ENCODE measurements at places on chromosomes 1 and 21.

GRCh38 chr1:145901312-145902021, 8.4 kb downstream of the ITGA10 start:
- DNase-seq = no peak

GRCh38 chr1:6141592-6141991, 38.5 kb downstream of the CHD5 start:
- DNase-seq = no peak

- DNase-seq = no peak
Observed at GRCh38 chr1:39525366-39526165, 34.1 kb downstream of the BMP8A start.

- peak; percentile 43 for DNase-seq
Observed at GRCh38 chr1:226443439-226443838, 35.5 kb upstream of the PARP1 start.

GRCh38 chr1:53165408-53165961, 23.0 kb upstream of the SLC1A7 start:
- no peak for DNase-seq

DNA sequence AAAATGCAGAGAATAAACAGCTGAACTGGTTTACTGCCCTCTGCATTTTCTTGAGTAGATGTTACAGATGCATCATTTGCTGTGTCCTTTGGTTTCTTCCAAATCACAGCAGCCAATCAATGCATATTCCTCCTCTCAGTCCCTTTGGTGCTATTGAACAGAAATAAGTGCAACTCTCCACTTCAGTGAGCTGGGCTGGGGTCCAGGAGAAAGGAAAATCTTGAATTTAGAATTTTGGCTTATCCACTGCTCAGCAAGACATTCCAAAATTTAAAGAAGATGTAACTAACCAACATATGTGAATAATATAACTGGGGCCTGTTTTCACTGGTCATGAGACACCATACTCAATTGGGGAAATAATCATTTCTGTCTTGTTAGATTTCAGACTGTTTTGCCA, 39.2 kb downstream of the PRMT6 start:
- no peak for DNase-seq

DNA sequence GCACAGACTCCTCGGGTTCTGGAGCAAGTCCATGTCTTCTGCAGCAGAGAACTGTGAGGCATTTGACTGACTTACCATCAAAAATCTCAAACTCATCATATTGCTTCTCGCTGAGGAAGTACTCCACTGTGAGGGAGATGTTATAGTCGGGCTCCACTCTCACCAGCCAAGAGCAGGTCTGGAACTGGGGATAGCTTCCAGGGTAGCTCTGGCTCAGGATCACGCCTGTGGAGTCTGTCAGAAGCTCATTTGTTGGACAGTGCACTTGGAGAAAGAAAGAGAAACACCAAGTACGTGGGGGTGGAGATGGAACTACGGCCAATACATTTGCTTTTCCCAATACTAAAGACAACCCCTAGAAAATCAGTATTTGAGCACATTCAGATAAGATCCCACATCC, 111.1 kb downstream of the ZSCAN20 start:
- DNase-seq = no peak

DNA sequence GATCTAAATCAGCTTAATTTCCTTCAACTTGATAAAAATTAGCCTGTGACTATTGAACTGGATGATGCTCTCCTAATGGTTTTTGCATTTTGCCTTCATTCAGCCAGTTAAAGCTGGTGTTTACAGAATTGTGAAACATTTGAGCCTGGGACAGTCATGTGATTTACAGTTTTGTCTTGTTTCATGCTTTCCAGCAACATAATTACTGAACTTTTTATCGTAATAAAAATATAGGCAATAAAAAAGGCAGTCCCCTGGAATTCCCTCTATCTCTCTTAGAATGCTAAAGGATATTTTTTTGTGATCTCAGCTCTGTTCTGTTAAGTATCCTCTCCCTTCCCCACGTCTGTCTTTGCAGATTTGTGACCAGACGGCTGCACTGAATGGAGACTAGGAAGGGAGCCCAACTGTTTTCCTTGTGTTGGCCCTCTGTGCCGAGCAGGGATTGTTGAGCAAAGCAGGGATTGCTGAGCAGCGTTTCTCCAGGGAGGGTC, 70.3 kb upstream of the RGL1 start:
- DNase-seq = peak; percentile 27

- no peak for DNase-seq
Observed at GRCh38 chr1:243508303-243508713, 252.5 kb downstream of the SDCCAG8 start.

- peak; percentile 46 for DNase-seq
Observed at GRCh38 chr1:159921700-159922504, 3.4 kb downstream of the TAGLN2 start.

GRCh38 chr1:12598974-12599373, 19.0 kb downstream of the DHRS3 start:
- DNase-seq = no peak

- no peak for DNase-seq
Observed at GRCh38 chr1:178530502-178530901, 17.6 kb downstream of the TEX35 start.

GRCh38 chr1:109114342-109114674, 393 bp downstream of the ELAPOR1 start:
- no peak for DNase-seq

GRCh38 chr1:43366179-43366578, 1.6 kb downstream of the ELOVL1 start:
- DNase-seq = no peak

GRCh38 chr1:166969074-166969677, 6.2 kb downstream of the ILDR2 start:
- no peak for DNase-seq

GRCh38 chr1:4681026-4681425, 26.6 kb downstream of the AJAP1 start:
- no peak for DNase-seq

- peak; percentile 58 for DNase-seq
Observed at GRCh38 chr1:201845331-201846083, 16.6 kb downstream of the IPO9 start.

GRCh38 chr1:8569242-8569641, 248.2 kb downstream of the RERE start:
- DNase-seq = no peak

DNA sequence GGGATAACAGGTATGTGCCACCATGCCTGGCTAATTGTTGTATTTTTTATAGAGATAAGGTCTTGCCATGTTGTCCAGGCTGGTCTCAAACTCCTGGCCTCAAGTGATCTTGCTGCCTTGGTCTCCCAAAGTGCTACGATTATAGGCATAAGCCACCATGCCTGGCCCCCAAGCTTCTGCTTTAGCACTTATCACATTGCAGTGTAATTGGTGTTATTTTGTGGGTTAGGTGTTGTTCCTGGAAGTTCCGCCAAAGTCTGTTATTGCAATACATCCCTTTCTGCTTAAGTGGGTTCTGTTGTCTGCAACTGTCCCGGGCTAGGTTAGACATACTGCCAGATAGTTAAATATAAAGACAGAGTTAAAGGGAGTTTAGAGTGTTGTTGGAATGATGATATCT, 3.4 kb downstream of the ZCCHC17 start:
- DNase-seq = no peak

- DNase-seq = no peak
Observed at GRCh38 chr1:182634306-182635072, 30.3 kb upstream of the RGS16 start.

GRCh38 chr1:34970829-34971228, 14.3 kb downstream of the TMEM35B start:
- no peak for DNase-seq

GRCh38 chr1:203676455-203676854, 49.8 kb downstream of the ATP2B4 start:
- DNase-seq = no peak

GRCh38 chr21:16072737-16073136, 343.0 kb downstream of the USP25 start:
- DNase-seq = peak; percentile 99

DNA sequence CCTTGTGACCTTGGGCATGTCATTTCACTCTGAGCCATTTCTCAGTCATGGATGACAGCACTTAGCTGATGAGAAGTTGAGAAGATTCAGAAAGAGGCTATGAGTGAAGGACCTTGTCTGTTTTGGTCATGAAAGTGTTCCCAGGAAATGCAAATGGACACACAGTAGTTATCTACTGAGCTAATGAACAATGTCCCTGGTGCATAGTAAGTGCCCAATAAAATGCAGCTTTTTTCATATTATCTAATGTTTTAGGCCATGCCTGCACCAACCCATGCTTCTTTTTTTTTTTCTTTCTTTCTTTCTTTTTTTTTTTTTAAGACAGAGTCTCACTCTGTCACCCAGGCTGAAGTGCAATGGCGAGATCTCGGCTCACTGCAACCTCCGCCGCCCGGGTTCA, 44.4 kb upstream of the EPB41 start:
- no peak for DNase-seq

GRCh38 chr1:151897991-151898431, 11.3 kb downstream of the THEM4 start:
- DNase-seq = no peak

- DNase-seq = peak; percentile 97
Observed at GRCh38 chr1:8133657-8134430, 107.7 kb upstream of the ERRFI1 start.

GRCh38 chr1:189323091-189323490, 1154.6 kb downstream of the BRINP3 start:
- DNase-seq = peak; percentile 77

DNA sequence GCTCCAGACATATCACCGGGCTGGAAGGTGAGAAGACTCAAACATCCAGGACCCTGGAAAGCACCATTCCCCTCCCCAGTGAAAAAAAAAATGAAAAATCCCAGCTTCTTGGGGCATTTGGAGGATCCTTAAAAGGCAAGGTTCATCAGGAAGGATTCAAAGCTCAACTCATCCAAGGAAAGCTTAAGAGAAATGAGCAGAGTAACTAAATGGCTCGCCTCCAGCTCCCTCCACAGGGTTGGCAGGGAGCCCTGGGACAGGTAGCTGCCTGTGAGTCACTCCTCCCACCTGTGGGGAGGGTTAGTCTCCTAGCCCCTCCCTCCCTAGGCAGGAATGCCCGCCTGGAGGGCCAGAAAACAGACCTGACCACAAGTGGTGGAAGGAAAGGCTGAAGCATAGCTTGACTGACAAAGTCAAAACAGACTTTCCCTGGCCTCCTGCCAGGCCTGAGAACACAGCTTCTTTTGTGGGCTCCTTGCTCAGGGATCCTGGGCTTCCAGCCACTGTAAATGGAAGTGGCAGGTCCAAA, 712 bp upstream of the LAMB3 start:
- peak; percentile 69 for DNase-seq

DNA sequence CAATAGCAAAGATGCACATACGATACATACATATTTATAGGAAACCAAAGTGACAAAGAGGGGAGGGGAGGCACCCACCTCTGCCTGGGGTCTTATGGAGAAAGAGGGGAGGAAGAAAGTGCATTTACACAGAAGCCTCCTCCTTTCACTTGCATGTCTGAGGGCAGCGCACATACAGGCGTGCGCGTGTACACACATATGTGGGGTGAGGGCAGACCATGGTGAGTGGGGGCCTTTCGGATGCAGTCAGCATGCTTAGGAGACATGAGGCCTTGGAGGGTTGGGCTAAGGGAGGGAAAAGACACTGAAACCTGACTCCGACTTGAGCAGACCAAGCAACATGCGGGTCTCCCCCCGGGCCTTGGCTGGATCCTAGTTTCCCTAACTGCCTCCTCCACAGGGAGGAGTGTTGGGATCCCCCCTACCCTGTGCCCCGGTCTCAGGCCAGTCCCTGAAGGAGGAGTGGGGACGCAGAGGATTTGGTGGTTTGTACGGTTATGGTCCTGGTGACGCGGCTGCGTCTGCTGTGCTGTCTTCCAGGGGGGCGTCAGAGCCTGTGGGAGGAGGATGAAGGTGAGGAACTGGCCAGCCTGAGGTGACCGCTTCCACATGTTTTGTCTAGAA, 15.2 kb downstream of the LRRC71 start:
- no peak for DNase-seq

DNA sequence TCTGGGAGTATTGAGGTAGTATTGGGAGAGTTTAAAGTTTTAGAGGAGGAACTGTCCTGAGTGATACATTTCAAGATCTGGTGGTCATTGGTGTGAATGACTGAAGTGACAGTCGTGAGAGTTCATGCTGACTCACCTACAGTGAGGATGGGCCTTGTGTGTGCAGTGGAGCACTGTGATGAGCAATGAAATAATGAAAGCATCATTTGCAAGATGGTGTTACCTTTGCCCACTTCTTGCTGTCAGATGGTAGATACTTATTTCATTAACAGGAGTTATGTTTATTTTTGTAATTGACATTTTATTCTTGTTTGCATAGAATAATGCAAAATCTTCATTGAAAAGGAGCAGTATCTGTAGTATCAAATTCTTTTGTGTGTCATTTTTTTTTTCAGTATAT, 29.0 kb downstream of the POU2F1 start:
- no peak for DNase-seq

GRCh38 chr1:171985639-171986038, 144.3 kb downstream of the DNM3 start:
- DNase-seq = no peak

DNA sequence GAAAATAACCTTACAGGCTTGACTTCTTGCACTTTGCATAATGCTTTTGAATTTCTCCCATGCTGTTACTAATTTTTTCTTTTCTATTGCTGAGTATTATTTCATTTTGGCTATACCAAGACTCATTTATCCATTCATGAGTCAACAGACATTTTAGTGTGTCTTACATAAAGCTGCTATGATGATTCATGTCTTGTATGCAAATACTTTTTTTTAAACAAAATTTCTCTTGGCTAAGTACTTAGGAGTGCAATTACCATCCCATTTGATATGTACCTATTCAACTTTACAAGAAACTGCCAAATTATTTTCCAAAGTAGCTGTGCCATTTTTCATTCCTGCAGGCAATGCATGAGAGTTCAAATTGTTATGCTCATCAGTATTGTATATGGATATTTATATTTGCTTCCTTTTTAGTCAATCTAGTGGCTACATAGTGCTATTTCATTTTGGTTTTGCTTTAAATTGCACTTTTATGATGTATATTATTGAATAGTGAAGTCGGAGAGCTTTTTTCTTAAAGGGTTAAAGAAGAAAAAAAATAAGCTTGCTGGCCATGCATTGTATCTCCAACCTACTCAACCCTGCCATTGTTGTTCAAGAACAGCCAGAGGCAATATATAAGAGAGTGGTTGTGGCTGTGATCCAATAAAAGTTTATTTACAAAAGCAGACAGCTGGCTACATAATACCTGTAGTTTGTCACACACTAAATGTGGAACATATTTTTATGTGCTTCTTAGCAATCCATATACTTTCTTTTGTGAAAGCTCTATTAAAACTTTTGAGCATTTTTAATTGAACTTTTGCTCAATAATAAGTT, 862.8 kb downstream of the KCNT2 start:
- DNase-seq = no peak

DNA sequence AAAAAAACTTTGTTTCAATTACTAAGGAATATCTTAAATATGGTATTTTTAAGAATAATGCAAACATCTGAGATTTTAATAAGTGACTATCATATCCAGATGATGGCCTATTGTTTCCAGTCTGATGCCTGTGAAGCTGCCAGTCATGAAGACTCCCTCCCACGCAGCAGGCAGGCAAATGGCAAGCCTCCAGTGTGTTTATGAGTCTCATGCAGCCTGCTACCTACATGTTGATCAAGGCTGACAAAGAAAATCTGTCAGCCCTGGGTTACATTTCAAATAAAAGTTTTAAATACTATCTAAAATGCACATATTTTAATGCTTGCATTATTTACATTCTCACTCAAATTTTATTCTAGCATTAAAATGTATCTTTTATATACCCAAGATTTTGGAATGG, 137.6 kb upstream of the RNPC3 start:
- DNase-seq = no peak

- DNase-seq = no peak
Observed at GRCh38 chr1:89901957-89902669, 81.3 kb downstream of the LRRC8D start.
